ENCODE measurements at places on chromosomes 3 and 15.
A peak's percentile ranks its signal among the peaks of the same experiment; 100 is the strongest.

- no peak for DNase-seq
Measured at GRCh38 chr3:42999212-42999611, 20.1 kb downstream of the GASK1A start.

DNA sequence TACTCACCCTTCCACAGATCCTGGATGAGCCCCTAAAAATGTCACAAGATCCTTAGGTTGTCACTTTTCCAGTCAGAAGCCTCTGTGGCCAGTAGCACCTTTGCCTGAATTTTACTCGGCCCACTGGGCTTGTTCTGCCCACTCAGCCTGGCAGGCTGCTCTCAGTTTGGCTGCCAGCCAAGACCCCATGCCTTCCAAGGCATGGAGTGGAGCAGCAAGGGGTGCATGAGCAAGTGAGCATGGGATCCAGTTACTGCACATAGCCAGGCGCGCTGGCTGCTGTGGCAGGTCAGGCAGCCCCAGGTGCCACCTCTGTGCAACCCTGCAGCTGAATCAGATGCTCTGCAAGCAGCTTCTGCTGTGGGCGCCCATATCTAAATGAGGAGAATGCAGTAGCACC lies 79.3 kb downstream of the CGGBP1 start:
- no peak for DNase-seq

- no peak for DNase-seq
Measured at GRCh38 chr15:68154923-68155559, 50.1 kb downstream of the CALML4 start.

- DNase-seq = no peak
Measured at GRCh38 chr3:131158434-131158833, 131.8 kb downstream of the NEK11 start.

DNA sequence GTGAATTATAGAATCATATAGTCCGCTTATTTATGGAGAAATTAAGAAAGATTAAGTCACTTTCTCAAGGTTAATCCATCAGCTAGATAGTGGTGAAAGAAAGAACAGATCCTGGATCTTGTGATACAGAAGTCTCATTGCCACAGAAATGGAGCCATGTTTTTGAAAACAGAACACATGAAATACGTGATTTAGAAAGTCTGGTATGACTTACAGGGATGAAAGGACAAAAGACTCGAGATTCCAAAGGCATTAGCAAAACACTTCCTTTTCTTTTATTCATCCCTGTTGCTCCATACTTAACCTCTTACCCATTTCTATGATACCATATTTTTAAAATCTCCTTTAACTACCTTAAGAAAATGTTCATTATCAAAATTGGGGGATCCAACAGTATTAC lies 40.0 kb upstream of the TEX9 start:
- DNase-seq = no peak

- no peak for DNase-seq
Measured at GRCh38 chr3:111260878-111261277, 189.3 kb downstream of the NECTIN3 start.

DNA sequence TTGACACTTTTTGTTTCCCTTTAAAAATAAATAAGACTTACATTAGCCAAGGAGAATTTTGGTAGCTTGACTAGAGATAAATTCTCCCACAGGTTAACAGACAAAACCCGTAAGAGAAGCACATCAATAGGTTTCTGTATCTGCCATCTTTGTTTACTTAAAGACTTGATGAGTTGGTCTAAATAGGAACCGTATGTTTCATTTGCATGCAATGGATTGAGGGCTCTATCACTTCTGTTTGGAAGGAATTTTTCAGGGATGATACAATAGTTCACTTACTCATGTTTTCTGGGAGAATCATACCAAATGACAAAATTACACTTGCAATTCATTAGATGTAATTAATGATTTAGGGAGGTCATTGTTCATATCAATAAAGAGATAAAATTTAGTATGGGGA lies 631.5 kb upstream of the NR2F2 start:
- DNase-seq = no peak

GRCh38 chr15:101554115-101554915 lies 64.8 kb upstream of the PCSK6 start:
- no peak for DNase-seq

GRCh38 chr3:30426293-30426993 lies 180.0 kb upstream of the TGFBR2 start:
- DNase-seq = no peak

GRCh38 chr3:172787746-172788145 lies 37.2 kb downstream of the ECT2 start:
- DNase-seq = no peak

DNA sequence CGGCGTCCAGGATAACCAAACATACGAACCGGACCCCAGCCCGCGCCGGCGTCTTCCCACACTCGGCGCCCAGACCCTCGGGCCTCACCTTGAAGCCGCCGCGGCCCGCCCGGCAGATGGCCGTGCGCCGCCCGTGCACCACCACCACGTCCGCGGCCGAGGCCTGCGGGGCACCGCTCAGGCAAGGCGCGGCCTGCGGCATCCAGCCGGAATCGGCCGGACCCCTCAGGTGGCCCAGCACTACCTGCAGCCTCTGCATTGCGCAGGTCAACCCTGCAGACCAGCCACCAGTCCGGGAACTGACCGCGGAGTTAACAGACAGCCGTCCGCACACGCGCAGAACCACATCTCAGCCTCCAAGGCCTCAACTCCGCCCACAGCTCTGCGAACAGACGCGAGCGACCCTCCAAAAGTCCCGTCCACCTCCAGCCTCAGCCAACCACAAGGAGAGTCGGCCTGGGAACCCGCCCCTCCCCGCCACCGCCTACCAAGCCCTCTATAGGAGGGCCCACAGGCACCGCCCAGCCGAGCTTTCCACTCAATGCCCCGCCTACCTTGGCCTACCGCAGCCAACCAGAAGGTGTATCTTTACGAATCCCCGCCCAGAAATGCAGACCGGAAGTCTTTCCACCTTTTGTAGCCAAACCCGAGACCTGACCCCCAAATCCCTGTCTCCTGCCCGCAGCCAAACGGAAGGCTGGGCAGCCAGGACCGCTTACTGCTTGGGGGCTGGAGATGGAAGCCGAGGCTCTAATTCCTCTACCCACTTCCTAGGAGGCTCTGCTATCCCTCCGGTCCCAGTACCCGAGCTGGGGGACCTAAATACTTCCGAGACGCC lies at the start of gene ACAA1:
Gene ACAA1, minus strand, starts transcription at position 351 of the 838 bp plus-strand sequence. Its CDS starts 92 bp downstream, at position 259.
- peak; percentile 94 for DNase-seq

DNA sequence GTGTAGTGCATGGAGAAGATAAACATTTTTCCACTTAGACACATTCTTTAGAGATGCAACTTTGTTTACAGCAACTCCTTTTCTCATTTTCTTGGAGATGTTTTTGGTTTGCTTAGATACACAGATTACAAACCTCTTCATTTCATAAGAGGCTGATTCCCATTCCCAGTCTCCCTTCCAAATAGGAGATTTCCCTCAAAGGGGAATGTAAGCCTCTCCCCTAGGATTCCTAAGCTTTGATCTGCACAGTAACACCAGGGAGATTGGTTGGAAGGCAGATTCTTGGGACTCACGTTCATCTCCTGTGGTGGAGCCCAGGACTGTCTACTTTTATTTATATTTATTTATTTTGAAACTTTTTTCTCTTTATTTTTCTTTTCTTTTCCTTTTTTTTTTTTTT lies 63.2 kb downstream of the MCTP2 start:
- no peak for DNase-seq

DNA sequence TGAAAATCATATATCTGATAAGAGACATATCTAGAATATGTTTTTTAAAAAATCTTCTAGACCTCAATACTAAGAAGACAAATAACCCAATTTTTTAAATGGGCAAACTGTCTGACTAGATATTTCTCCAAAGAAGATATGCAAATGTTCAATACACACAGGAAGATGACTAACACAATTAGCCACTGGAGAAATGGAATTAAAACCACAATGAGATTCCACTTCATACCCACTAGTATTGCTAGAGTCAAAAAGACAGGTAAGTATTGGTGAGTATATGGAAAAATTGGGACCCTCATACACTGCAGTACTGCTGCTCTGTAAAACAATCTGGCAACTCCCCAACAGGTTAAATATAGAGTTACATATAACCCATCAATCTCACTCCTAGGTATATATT lies 33.1 kb upstream of the TOPAZ1 start:
- no peak for DNase-seq

DNA sequence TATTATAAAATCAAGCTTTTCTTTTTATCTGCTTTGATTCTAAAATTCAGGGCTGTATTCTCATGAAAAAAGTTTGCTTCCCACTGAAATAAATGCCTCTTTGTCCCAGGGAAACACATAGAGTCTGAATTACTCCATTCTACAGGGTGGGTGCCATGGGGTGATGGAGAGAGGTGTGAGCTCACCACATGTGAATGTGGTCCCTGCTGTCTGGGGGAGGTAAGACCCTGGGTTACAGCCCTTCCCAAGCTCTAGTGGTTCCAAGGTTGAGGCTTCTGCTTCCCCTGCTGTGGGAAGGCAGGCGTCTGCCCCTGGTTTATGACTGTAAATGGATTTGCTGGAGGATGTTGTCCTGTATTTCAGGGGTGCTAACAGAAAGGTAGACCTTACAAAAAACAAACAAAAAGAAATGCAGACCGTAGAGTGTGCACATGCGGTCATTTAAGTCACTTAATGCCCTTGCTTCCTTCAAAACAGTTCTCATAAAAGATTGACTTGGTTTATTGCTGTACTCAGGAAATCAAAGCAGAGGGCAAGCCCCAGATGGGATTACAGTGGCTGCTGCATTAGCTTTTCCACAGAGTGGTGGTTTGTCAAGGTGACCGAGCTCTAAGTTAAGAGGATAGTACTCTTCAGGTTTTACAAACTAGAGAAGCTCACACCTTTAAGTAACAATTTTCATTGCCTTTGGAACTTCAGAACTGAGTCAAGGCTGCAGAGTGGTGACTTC lies 49.2 kb downstream of the CTDSPL start:
- DNase-seq = no peak

DNA sequence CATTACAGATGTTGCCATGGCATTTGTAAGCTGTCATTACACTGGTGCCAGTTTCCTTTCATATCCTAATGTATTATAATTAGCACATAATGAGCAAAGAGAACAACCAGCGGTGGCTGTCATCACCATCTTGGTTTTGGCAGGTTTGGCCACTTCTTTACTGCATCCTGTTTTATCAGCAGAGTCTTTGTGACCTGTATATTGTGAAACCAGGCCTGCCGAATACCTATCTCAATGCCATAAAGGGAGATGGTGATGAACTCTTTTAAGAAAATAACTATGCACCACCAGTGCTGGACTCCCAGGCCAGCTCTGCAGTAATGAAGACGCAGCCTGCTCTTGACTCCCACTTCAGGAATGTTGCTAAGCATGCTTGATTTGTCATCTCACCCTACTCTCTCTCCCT lies 458.1 kb upstream of the NR2F2 start:
- no peak for DNase-seq

- DNase-seq = no peak
Measured at GRCh38 chr3:23835087-23835486, 29.3 kb downstream of the UBE2E1 start.

DNA sequence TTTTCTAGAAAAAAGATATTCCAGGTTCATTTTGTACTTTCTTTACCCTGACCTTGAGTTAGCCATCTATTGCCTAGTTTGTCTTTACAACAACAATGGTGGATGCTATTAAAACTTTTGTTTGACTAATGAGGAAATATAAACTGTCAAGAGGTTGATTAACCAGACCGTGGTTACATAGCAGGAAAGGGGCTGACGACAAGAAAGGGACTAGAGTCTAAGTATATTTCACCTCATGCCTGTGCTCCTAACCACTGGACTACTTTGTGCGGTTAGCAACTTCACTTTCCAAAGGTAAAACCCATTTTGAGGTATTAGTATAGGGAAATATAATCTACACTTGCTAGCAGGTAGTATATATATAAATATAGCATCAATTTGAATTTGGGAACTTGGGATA lies 327.1 kb downstream of the SATB1 start:
- DNase-seq = no peak

DNA sequence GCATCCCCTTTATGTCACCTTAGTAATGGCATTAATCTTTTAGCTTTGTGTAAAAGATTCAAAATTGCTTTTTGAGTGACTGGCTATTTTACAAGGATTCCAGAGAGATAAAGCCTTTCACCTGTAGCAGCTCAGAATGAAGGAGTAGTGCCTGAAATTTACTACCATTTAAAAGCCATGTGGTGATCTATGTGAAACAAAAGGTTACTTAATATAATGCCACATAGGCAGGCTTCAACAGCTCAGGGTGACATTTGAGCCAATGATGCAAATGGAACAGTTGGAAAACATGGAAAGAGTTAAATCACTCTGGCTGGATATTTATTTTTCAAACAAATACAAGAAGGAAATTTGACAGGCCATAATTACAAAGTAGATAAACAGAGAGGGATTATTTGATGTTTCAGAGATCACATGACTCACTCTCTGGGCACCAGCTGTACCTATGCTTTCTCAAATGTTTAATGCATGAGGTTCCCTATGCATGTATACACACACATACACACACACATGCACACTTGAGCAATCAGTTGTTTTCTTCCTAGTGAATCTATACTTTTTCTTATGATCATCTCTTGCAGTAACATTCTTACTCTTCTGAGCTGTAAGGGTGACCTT lies 171.5 kb downstream of the ZMAT3 start:
- DNase-seq = no peak

DNA sequence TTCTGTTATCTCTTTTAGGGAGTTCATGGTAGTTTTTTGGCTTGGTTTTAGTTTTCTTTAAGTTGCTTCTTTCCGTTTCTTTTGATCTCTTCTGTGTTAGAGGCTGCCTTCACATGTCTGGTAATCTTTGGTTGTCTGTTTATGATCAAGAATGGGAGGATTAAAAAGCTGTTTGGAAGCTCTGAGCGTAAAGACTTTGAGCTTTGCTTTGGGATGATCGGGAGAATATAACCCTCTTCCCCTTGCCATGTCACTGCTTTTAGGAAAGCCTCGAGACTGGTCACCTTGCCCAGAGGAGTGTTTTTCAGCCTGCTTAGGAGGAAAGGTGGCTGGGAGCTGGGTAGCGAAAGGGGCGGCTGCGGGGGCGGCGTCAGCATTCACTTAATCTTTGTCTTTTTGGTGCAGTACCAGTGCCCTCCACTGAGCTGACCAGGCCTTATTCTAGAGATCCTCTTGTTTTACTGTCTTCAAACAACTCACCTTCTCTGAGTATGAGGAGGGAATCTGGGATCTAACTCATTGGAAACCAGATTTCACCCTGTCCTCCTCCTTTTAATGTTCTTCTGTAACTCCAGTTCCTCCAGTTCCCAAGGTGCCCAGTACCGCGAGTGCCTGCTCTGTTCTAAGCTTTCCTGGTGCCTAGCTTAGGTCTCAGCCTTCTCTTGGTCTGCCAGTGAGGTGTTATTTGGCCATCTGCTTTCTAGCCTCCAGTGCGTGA lies 15.5 kb downstream of the TATDN2 start:
- peak; percentile 58 for DNase-seq

DNA sequence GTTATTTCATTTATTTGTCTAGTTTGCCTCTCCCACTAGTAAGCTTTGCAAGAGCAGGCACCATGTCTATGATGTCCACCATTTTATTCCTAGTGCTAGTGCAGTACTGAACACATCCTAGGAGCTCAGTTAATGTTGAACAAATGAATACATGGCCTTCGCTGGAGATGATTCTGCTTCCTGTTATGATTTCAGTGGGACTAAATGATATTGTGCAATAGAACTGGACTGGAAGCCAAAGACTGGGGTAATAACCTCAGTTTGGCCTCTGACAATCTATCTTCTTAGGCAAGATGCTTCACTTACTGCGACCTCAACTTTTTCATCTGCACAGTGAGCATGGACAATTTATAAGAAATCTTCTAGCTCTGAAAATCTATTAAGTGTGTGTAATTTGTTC lies 191.3 kb downstream of the ADAMTSL3 start:
- DNase-seq = no peak

- DNase-seq = peak; percentile 8
Measured at GRCh38 chr15:57732526-57733331, 26.2 kb downstream of the POLR2M start.

- no peak for DNase-seq
Measured at GRCh38 chr3:117407317-117407716, 697.7 kb downstream of the TUSC7 start.

GRCh38 chr3:51670823-51671733 lies at the start of gene TEX264:
TSS of gene TEX264 (plus strand) at chr3:51671252. CDS start at chr3:51674305, 3,053 bp downstream.
- DNase-seq = peak; percentile 79
